Central memory CD8-positive, alpha-beta T cell (primary cell): ENCODE measurements at places on chromosomes 12 and 14.

GRCh38 chr12:110421159-110421661 lies 17.7 kb upstream of the ANAPC7 start:
- H3K4me3 ChIP-seq, result no peak overlapping the region
- no peaks in the 10 kb centered on the region for H3K36me3 ChIP-seq
- no peaks in the 10 kb centered on the region for H3K27me3 ChIP-seq
- DNase-seq, result no peak

DNA sequence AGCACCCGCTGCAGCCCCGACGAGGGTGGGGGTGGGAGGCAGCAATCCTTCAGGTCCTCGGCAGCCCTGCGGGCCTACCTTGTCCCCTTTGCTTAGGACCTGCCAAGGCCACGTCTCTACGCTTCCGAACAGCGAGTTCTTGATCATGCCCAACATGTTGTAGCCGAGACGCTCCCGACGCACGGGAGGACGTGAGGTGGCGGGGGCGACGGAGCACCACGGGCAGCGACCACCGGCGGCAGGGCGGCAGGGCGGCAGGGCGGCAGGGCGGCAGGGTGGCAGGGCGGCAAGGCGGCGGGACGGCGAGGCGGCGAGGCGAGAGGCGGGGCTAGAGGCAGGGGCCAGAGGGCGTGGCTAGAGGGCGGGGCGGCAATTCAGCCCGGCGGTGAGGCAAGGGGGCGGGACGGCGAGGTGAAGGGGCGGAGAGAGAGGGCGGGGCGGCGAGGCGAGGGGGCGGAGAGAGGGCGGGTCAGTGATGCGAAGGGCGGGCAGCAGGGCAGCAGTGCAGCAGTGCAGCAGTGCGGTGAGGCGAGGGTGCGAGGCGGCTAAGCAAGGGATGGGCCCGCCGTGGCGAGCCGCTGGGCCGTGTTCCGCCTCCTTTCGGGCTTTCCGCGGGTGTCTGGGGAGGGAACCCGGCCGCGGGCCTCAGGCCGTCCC lies at the start of gene HEBP1:
Gene HEBP1 (minus strand): TSS at position 307 of the 657 bp plus-strand sequence. CDS start 151 bp downstream, at position 156.
- H3K27me3 ChIP-seq, result no peaks in the 10 kb centered on the region
- DNase-seq, result peak; percentile 97
- H3K36me3 ChIP-seq, result peaks cover 7% of the 10 kb centered on the region
- peak within 1 kb of the TSS; percentile 84 for H3K27ac ChIP-seq
- H3K4me1 ChIP-seq, result peaks cover 25% of the 10 kb centered on the region

GRCh38 chr12:102120886-102121285 lies 903 bp downstream of the PARPBP start:
- no peaks in the 10 kb centered on the region for H3K27me3 ChIP-seq
- no peak for DNase-seq
- peaks cover 15% of the 10 kb centered on the region for H3K4me1 ChIP-seq
- peak overlapping the region; percentile 92 for H3K27ac ChIP-seq
- peaks cover 12% of the 10 kb centered on the region for H3K36me3 ChIP-seq

- H3K36me3 ChIP-seq, result no peaks in the 10 kb centered on the region
- no peak for DNase-seq
- H3K27me3 ChIP-seq, result no peaks in the 10 kb centered on the region
Measured at GRCh38 chr12:115598871-115599811, 678.4 kb downstream of the MED13L start.

- no peak for DNase-seq
- peaks cover 2% of the 10 kb centered on the region for H3K36me3 ChIP-seq
- no peaks in the 10 kb centered on the region for H3K4me1 ChIP-seq
Measured at GRCh38 chr14:89892953-89893352, 61.6 kb downstream of the EFCAB11 start.

- no peaks in the 10 kb centered on the region for H3K36me3 ChIP-seq
- H3K27me3 ChIP-seq, result peaks cover 74% of the 10 kb centered on the region
- no peak overlapping the region for H3K27ac ChIP-seq
- no peak overlapping the region for H3K4me3 ChIP-seq
- DNase-seq, result no peak
Measured at GRCh38 chr14:72616294-72616693, 277.6 kb downstream of the DPF3 start.

GRCh38 chr14:38217553-38217952 lies 9.8 kb downstream of the SSTR1 start:
- no peak for DNase-seq
- peaks cover 9% of the 10 kb centered on the region for H3K27me3 ChIP-seq
- no peaks in the 10 kb centered on the region for H3K36me3 ChIP-seq
- H3K4me1 ChIP-seq, result no peaks in the 10 kb centered on the region
- no peak overlapping the region for H3K4me3 ChIP-seq

DNA sequence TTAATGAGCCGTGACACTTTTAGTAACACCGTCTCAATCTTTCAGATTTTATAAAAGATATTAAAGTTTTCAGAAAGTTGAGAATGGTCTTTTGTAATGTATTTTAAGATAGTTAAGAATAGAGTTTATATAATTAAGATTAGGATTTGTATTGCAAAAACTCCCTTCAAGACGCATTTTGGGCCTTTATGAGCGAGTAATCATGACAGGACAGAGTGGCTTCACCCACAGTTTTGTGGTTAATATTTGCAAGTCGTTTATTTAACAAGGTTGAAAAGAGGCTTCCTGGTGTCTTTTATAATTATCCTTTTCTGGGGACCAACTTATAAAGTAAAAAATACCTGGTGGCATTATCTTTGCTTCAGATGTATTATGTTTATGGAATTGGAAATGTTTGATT lies 44.0 kb downstream of the TRAF3 start:
- DNase-seq, result no peak
- H3K36me3 ChIP-seq, result peaks cover 14% of the 10 kb centered on the region
- peaks cover 64% of the 10 kb centered on the region for H3K4me1 ChIP-seq
- H3K4me3 ChIP-seq, result peak overlapping the region; percentile 68
- peak overlapping the region; percentile 54 for H3K27ac ChIP-seq
- H3K27me3 ChIP-seq, result no peaks in the 10 kb centered on the region

DNA sequence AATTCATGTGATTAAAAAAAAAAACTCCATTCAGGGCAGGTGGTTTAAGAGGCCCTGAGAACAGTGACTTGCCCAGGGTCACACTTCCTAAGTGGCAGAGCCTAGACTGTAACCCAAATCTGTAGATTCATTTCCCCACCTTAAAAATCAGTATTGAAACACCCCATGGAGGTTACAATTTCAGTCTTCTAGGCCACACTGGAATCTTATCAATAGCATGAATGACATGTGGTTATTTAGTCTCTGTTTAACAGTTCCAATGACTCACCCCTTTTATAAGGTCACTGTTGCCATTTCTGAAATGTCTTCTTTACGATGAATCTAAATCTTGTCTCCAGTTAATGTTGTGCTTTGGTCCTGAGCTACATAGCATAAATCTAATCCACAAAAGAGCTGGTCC lies 262.3 kb upstream of the GRIP1 start:
- H3K27me3 ChIP-seq, result no peaks in the 10 kb centered on the region
- H3K4me1 ChIP-seq, result no peaks in the 10 kb centered on the region
- no peak overlapping the region for H3K27ac ChIP-seq
- H3K4me3 ChIP-seq, result no peak overlapping the region

DNA sequence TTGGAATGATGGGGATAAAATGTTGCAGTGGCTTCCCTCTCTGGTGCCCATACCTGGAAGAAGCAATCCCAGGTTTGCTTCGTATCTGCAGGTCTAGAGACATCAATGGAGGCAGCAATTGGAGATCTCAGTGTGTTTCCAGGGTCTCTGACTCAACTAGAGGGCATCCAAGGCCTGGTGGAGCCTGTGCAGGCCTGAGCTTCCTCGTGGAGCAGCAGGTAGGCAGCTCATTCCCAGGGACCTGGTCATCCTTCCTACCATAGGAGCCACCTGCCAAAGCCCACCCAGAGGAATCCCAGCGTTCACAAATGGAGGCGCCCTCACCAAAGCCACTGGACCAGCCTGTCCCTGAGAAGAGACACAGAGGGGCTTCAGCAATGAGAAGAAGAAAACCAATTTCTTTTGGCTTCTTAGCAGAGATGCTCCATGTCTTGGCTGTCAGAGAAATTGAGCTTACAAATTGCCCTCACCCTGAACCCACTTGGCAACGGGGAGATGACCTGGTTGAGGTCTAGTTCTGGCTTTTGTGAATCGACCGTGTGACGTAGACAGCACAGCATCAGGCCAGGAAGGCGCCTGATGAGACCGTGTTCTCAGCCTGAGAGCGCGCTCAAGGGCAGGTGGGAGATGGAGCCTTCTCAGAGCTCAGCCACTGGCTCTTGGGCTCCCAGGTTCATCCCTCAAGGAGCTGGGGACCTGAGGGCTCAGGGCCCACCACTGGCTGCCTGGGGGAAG lies 283.6 kb downstream of the DPF3 start:
- H3K27ac ChIP-seq, result no peak overlapping the region
- no peak for DNase-seq
- no peaks in the 10 kb centered on the region for H3K4me1 ChIP-seq
- peaks cover 54% of the 10 kb centered on the region for H3K27me3 ChIP-seq
- no peaks in the 10 kb centered on the region for H3K36me3 ChIP-seq

GRCh38 chr12:58645946-58646345 lies 274.4 kb downstream of the LRIG3 start:
- no peak overlapping the region for H3K27ac ChIP-seq
- no peaks in the 10 kb centered on the region for H3K4me1 ChIP-seq
- H3K4me3 ChIP-seq, result no peak overlapping the region
- H3K27me3 ChIP-seq, result no peaks in the 10 kb centered on the region
- no peak for DNase-seq

DNA sequence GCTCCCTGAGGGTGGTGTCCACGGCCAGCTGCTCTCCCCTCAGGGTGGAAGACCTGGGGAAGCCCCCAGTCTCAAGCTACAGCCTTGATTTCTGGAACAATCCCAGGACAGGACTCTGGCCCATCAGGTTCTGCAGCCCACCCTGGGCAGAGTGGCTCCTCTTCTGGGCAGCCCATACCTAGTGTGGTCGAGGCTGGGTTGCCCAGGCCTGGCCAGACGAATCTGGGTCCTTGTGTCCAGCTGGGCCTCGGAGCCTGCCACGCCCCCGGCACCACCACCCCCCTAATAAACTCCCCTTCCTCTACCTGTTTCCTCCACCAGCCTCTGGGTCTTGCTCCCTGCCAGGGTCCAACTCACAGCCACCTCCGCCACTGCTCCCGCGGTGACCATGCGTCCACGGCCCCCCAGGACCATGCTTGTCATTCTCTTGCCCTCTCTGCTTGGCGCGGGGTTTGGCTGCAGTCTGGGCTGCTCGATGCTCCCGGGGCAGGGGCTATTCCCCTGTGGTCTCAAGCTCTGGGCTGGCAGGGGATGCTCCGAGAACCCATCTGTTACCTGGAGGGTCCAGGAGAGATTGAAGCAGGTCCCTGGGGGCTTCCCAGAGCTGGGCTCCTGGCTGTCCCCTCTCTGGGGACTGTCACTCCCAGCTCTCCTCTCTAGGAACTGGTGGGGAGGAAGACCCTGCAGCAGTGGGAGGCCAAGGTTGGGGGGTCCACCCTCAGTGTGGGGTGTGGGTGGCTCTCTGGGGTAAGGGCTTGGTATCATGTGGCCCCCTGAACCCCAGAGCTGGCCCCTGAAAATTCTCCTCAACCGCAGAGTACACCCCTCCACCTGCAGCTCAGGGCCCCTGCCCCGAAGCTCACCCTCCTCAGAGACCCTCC lies 8.7 kb upstream of the GPR132 start:
- peaks cover 44% of the 10 kb centered on the region for H3K4me1 ChIP-seq
- no peaks in the 10 kb centered on the region for H3K27me3 ChIP-seq
- peaks cover 3% of the 10 kb centered on the region for H3K36me3 ChIP-seq
- H3K4me3 ChIP-seq, result no peak overlapping the region

DNA sequence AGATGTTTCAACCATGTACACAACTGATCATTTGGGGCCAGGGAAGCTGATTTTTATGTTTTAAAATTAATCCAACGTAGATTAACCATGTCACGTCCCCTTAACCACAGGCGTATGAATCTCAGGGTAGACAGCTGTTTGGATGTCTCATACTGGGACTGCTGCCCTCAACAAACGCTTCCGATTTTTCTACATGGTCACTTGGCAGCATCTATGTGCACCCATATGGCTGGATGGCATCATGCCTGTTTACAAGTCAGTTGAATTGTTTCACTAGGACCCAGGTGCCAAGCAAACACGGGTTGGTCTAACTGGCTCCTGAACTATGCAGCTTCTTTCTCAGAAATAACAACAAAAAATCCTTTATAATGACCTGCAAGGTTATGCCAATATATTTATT lies 393.8 kb downstream of the NPAS3 start:
- H3K27ac ChIP-seq, result no peak overlapping the region
- no peaks in the 10 kb centered on the region for H3K27me3 ChIP-seq
- no peaks in the 10 kb centered on the region for H3K36me3 ChIP-seq
- H3K4me3 ChIP-seq, result no peak overlapping the region
- DNase-seq, result no peak

DNA sequence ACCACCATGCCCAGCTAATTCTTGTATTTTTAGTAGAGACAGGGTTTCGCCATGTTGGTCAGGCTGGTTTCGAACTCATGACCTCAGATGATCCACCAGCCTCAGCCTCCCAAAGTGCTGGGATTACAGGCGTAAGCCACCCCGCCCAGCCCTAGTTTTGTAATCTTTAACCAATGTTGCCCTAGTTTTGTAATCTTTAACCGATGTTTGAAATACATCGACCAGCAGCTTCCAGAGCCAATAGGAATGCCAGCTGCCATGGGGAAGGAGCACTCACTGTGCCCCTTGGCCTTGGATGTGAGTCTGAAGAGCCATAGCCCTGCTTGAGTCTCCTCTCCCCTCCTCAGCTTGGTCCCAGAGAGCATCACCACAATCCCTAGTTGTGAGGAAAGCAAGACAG lies 209.3 kb upstream of the RGS6 start:
- peaks cover 5% of the 10 kb centered on the region for H3K4me1 ChIP-seq
- H3K36me3 ChIP-seq, result peaks cover 17% of the 10 kb centered on the region
- no peak overlapping the region for H3K4me3 ChIP-seq
- no peaks in the 10 kb centered on the region for H3K27me3 ChIP-seq
- no peak for DNase-seq

GRCh38 chr12:34097213-34097612 lies 74.9 kb downstream of the ALG10 start:
- H3K36me3 ChIP-seq, result peaks cover 2% of the 10 kb centered on the region
- H3K4me1 ChIP-seq, result no peaks in the 10 kb centered on the region
- DNase-seq, result no peak

GRCh38 chr14:86346818-86347384 lies 817.0 kb downstream of the FLRT2 start:
- H3K36me3 ChIP-seq, result peaks cover 2% of the 10 kb centered on the region
- no peaks in the 10 kb centered on the region for H3K4me1 ChIP-seq
- H3K27me3 ChIP-seq, result no peaks in the 10 kb centered on the region
- DNase-seq, result no peak
- no peak overlapping the region for H3K27ac ChIP-seq

DNA sequence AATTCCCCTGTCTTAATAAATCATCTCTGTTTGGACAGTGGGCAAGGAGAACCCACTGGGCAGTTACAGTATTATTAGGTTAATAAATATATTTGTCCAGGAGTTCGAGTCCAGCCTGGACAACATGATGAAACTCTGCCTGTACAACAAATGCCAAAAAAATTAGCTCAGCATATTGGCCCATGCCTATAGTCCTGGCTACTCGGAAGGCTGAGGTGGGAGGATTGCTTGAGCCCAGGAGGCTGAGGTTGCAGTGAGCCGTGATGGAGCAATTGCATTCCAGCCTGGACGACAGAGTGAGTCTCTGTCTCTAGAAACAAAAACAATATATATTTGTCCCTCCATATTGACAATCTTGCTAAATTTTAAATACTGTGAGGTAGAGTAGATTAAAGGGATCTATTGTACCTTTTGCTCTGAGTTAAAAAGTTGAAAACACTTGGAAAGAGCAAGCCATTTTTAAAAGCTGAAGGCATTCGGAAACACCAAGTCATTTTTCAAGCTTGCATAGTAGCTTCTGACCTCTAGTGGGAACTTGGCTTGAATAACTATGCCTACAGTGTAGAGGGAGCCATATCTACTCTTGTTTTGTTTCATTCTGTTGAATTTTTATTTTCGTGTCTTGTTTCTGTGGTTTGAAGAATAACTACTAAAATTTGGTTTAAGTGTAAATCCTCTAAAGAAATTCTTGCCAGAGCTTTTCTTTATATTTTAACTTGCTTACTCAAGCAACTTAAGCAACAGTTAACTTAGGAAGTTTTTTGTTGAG lies 14.6 kb upstream of the EEA1 start:
- no peak overlapping the region for H3K27ac ChIP-seq
- H3K36me3 ChIP-seq, result no peaks in the 10 kb centered on the region
- DNase-seq, result no peak
- H3K4me1 ChIP-seq, result no peaks in the 10 kb centered on the region
